AML-193 (cell line): ENCODE measurements at places on chromosomes 4 and X.

GRCh38 chr4:37236165-37236564 lies 8.4 kb upstream of the NWD2 start:
- no peak for DNase-seq

DNA sequence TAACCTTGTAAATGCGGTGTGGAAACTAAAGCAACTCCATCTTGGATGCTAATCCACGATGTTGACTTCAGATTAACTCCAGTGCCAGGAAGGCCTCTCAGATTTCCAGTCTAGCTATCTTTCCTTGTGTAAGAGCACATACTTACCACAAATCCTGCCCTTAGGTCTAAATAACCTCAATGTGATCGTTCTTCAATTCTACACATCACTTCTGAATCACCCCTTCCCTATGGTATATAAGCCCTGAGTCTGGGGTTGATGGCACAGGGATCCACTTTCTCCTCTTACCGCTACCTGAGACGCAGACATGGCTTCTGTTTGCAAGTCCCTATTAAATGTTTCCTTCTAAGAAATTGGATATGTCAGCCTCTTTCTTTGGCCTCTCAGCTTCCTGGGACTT lies 17.5 kb upstream of the ZNF41 start:
- DNase-seq = no peak

DNA sequence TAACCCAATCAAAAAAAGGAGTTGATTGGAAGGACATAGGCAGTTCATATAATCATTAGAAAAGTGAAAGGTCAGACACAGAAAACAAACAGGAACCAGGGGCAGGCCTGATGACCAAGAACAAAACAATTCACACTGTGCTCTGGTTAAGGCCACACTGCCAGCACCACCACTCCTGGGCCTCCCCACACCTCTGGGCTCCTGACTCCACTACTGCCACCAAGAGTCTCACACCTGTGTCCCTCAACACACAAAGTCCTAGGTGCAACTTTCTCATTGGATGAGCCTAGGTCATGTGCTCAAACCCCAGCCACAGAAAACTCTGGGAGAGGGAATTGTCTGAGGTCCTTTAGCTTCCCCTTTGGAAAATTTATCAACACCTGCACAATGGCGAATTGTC lies 11.1 kb upstream of the FAM9C start:
- no peak for DNase-seq

DNA sequence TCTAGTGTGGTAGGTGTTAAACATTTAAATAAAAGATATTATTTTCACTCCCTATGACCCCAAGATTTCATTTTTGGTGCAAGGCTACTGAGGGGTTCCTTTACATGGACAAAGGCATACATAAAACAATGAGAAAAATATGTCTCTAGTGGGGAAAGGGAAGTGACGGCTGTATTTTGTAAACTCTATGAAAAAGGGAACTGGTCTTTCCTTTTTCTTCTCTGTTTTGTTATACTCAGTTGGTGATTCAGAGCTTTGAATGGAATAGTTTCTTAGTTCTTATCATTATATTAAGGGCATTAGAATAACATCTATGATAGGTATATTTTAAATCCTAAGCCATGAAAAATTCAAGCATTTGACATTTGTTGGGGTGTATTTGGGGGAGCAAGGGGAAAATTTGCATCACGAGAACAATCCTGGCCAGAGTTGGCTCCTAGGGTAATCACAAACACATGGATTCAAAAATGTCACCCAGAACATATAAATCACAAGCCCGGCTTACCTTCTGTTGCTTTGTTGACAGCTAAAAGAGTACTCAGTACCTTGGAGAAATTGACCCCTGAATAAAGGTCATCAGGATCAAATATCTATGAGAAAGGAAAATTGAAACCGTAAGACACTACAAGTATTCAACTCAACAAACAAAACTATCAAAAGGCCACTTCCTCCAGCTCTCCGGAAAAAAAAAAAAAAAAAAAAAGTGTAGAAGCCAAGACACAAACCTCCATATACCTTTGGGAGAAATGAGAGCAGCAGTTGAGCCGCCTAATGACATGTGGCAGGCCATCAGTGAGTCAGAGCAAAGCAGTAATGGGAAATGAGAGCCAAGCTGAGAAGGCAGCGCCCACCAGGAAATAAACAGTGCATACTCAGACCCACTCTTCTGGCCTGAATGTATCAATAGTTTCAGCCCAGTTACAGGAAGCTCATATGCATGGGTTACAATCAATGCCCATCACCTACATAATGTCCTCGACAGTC lies 33.4 kb downstream of the ARHGEF6 start:
- DNase-seq = peak; percentile 67

DNA sequence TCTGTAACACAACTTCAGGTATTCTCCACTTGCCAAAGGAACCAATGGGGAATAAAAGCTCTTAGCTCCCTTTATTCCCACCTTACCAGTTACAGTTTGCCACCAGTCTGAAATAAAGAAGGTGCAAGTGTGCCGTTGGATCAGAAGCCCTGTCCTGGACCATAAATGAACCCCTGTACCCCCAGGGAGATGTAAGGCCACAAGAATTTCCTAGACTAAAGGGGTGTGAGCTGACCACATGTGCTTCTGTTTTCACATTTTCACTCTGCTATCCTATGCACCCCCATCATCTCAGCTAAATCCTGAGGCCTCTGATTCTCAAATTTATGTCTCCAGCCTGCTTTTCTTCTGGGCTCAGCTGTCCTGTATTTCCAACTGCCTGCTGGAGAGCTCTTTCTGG lies 221.2 kb downstream of the SPRY1 start:
- DNase-seq = no peak

GRCh38 chr4:73730867-73731266 lies 9.5 kb upstream of the CXCL8 start:
- DNase-seq = peak; percentile 95

DNA sequence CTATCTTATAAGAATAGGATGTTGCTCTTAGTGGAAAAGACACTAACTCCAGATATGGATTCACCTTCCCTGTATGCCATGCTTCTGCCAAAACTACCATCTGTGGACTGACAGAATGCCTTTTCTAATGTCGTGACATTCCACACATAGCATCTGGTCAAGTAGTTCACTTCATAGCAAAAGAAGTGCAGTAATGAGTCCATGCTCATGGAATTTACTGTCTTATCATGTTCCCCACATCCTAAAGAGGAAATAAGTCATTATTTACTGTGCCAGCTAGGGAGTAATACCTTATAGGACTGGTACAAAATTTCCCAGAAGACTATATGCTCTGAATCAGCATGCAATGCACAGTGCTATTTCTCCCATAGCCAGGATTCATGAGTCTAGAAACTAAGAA lies 562.4 kb downstream of the TLL1 start:
- no peak for DNase-seq

DNA sequence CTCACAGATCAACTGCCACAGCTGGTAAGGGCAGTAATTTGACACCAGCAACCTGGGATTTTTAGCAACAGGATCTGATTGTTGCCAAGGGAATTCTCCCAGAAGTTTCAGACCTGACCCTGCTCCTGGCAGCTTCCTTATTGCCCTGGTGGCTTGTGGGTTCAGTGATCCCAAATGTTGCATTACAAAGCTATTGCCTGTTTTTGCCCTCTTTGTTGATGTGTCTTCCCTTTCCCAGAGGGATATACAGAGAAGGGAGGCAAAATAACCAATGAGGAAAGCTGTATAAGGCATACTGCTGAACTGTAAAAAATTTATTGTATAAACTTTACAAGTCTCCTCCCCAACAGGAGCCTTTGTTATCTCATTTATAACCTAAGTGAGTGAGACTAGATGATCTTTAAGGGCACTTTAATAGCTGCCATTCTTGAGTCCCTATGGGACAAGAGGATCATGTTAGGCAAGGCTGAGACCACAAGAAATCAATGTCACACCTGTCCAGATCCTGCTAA lies 22.2 kb downstream of the VSIG4 start:
- DNase-seq = no peak

DNA sequence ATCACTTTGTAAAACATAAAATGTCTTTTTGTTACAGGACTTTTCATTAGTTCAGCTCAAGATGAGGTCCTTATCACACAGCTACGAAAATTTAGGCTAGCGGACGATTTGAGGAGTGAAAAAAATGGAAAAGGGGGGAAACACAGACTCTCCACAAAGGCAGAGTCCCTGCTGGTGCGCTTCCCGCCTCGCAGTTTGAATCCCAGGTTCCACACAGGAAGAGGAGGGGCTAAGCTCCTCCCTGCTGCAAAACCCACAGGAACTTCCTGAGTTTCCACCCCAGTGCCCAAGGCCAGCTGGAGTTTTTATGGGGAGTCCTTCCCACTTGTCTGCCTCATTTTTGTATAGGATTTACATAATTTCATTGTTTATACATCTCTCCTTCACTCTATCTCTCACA lies 11.2 kb downstream of the ADAM29 start:
- no peak for DNase-seq

DNA sequence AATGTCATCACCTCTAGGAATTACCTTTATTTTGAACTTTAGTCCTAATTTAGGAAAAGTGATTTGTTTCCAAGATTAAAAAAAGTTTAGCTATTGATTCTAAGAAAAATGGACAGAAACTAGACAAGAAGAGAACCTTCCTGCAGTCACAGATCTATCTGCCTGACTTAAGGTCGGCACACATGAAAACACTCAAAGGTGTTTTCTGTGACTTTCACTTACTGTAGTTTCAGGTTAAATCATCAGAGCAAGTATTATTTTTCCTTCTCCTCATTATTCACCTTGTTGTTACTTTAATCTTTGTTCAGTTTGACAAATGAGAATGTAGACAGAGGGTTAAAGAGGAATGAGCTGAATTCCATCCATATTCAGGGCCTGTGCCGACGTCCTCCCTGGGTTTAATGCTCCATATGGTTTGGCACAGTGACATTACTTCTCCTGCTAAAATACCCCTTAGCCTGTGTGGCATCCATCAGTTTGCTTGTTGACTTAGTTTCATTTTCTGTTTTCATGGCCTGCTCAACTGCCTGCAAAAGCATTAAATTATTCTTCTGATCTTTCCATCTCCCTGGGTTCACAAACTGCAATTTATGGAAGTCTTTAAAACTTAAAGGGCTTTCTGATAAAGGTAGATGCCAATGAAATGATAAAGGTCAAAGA lies 352.7 kb downstream of the NKX6-1 start:
- no peak for DNase-seq

DNA sequence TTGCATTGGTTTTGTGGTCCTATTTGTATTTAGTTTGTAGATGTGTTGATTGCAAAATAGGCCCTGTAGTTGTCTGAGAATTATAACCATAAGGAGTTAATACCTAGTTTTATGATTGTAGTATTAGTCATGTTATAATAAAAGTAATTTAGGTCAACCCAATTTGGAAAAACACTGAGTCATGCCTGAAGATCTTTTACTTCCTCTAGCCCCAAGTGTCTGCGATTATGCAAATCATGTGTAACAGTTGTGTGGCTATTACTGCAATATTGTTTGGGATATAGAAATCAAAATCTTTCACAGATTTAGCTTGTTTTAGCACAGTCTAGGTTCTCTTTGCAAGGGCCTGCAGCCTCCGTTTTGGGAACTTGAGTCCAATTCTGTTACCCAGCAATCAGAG lies 12.6 kb downstream of the SRD5A3 start:
- peak; percentile 66 for DNase-seq

- DNase-seq = no peak
Observed at GRCh38 chr4:105267280-105267679, 120.6 kb downstream of the TET2 start.

GRCh38 chrX:115949900-115950822 lies 220.4 kb upstream of the AGTR2 start:
- DNase-seq = no peak

GRCh38 chrX:37320541-37321203 lies 28.5 kb upstream of the PRRG1 start:
- no peak for DNase-seq

- no peak for DNase-seq
Observed at GRCh38 chr4:109126856-109127255, 175.6 kb downstream of the COL25A1 start.

DNA sequence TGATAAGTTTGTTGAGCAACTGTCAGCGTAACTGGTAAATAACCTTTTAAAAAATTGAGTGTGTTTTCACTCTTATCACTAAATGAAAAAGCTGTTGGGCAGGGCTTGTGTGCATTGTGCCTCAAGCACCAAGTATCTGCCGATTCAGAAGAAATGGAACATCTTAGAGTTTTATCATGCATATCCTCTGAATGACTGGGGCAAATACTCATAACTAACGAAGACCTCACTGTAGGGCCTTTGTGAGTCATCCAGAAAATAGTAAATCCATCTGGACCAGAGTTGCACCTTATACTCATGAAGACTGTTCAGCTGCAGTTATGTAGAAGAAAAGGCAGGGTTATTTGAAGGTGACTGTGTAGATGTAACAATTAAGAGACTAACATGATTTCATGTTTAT lies 222.1 kb downstream of the CAMK2D start:
- DNase-seq = no peak

DNA sequence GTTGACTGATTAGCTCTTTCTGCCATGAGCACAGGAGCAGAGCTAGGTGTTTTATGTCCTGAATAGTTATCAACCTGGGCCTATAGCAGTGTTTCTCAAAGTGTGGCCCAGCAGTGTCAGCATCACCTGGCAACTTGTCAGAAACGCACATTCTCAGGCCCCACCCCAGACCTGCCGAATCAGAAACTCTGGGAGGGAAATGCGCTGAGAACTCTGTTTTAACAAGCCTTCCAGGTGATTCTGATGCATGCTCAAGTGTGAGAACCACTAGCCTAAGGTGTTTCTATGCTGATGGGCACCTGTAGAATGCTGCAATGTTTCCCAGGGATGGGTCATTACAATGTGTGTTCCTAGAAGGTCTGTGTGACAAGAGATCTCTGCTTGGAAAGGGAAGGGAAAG lies 257.5 kb downstream of the MID1IP1 start:
- no peak for DNase-seq

DNA sequence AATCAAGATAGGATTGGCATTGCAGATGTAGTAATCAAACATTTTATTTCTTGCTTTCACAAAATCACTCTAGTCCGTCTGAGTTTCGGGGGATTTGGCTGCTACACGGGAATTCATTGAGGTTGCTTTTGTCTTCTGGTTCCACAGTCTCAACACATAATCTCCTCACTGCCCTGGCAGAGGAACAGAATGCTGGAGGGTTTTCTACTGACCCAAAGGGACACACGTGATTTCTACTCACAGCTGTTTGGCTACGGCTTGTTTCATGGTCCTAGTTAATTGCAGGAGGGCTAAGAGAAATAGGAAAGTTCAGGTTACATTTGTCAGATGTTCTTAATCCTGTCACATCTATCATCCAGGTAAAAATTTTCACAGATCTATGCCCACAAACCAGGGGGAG lies 1811.6 kb downstream of the ARAP2 start:
- DNase-seq = no peak

- no peak for DNase-seq
Observed at GRCh38 chr4:75345423-75345822, 168.8 kb downstream of the RCHY1 start.

DNA sequence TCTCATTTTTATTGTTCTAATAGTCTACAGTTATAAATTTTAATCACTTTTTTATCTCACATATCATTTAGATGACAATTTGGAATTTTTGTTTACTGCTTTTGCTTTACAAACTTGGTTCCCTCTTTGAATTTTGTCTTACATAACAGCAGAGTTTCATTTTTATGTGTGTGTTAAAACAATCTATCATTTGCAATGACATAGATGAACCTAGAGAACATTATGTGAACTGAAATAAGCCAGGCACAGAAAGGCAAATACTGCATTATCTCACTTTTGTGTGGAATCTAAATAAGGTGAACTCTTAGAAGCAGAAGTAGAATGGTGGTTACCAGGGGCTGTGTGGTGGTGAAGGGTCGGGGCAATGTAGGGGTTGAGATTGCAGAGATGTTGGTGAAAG lies 170.7 kb downstream of the GASK1B start:
- DNase-seq = no peak
